HT1080 (cell line): ENCODE measurements at places on chromosomes 7 and 10. TPM values are rescaled to one million over a fixed set of nuclear protein-coding genes. Genes with fewer than 3 reads are reported as not detected.

Gene ADCY1
- total RNA-seq, result 0.08 and 0.13 TPM in 2 replicates

Gene NEUROG3
- total RNA-seq, result not detected in 2 replicates

Gene CPN1
- not detected in 2 replicates for total RNA-seq

Gene NODAL
- total RNA-seq, result 0.37 TPM in 1 of 2 replicates, not detected in the other

Gene SPDYE6
- total RNA-seq, result not detected in 2 replicates

Gene ZNF487
- total RNA-seq, result 1.0 and 1.4 TPM in 2 replicates

Gene SMKR1
- total RNA-seq, result 0.40 TPM in 2 replicates

Gene SLC26A5
- not detected in 2 replicates for total RNA-seq

Gene CNPY1
- total RNA-seq, result not detected in 2 replicates

Gene LRMDA
- not detected in 2 replicates for total RNA-seq

Gene BZW2
- 120 and 128 TPM in 2 replicates for total RNA-seq

Gene MYO3A
- not detected in 2 replicates for total RNA-seq

Gene ITIH5
- total RNA-seq, result not detected in 2 replicates

Gene UNC5B
- 1.7 and 2.9 TPM in 2 replicates for total RNA-seq

Gene GPC2
- 0.51 TPM in 1 of 2 replicates, not detected in the other for total RNA-seq

Gene BHLHA15
- not detected in 2 replicates for total RNA-seq

Gene ZNF277
- 11.9 and 15.4 TPM in 2 replicates for total RNA-seq

Gene ASAH2
- total RNA-seq, result 1.6 and 3.0 TPM in 2 replicates

Gene ZNF273
- total RNA-seq, result 2.8 and 3.9 TPM in 2 replicates

Gene CLRN3
- total RNA-seq, result not detected in 2 replicates

Gene CLCN1
- total RNA-seq, result not detected in 2 replicates

Gene PDE1C
- total RNA-seq, result 0.53 and 1.3 TPM in 2 replicates

Gene HTR7
- 16.8 and 19.4 TPM in 2 replicates for total RNA-seq

Gene KNDC1
- not detected in 2 replicates for total RNA-seq

Gene MYL10
- not detected in 2 replicates for total RNA-seq

Gene SP8
- not detected in 2 replicates for total RNA-seq

Gene MUC3A
- total RNA-seq, result not detected in 2 replicates

Gene PBLD
- total RNA-seq, result 2.0 and 2.3 TPM in 2 replicates

Gene ASZ1
- total RNA-seq, result not detected in 2 replicates

Gene CALCR
- total RNA-seq, result not detected in 2 replicates

Gene TACC2
- 13.3 and 20.3 TPM in 2 replicates for total RNA-seq

Gene VGF
- 29.8 and 45.2 TPM in 2 replicates for total RNA-seq

Gene MCM10
- total RNA-seq, result 49.7 and 51.6 TPM in 2 replicates

Gene HGF
- not detected in 2 replicates for total RNA-seq

Gene TMEM270
- 0.23 TPM in 1 of 2 replicates, not detected in the other for total RNA-seq

Gene SEC61A2
- 2.9 and 4.9 TPM in 2 replicates for total RNA-seq

Gene PI4K2A
- 19.8 and 20.5 TPM in 2 replicates for total RNA-seq

Gene MACC1
- not detected in 2 replicates for total RNA-seq

Gene HIBADH
- total RNA-seq, result 33.4 and 36.8 TPM in 2 replicates

Gene CAMK1D
- total RNA-seq, result 2.1 and 3.9 TPM in 2 replicates

Gene SLC29A3
- total RNA-seq, result 1.4 and 1.6 TPM in 2 replicates

Gene HKDC1
- 0.30 and 1.7 TPM in 2 replicates for total RNA-seq

Gene CRYGN
- not detected in 2 replicates for total RNA-seq
